RPMI7951 (cell line): ENCODE measurements at places on chromosomes 13 and 19.

GRCh38 chr13:58666331-58666730, 1034.8 kb downstream of the PCDH17 start:
- DNase-seq = no peak

DNA sequence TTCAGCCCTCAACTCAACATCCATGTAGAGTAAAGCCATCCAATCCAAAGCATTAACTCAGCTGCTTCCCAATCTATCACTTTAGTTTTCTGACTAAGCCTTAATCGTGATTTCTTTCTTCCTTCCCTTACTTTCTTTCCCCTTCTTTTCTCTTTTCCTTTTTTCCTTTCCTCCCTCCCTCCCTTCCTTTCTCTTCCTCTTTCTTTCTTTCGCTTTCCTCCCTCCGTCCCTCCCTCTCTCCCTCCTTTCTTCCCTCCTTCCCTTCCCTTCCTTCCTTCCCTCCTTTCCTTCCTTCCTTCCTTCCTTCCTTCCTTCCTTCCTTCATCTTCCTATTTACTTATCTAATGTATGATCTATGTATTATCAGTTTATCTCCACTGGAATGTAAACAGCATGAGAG, 71.2 kb downstream of the ERCC5 start:
- DNase-seq = no peak

- DNase-seq = no peak
Measured at GRCh38 chr19:5260381-5260967, 80.1 kb downstream of the PTPRS start.

DNA sequence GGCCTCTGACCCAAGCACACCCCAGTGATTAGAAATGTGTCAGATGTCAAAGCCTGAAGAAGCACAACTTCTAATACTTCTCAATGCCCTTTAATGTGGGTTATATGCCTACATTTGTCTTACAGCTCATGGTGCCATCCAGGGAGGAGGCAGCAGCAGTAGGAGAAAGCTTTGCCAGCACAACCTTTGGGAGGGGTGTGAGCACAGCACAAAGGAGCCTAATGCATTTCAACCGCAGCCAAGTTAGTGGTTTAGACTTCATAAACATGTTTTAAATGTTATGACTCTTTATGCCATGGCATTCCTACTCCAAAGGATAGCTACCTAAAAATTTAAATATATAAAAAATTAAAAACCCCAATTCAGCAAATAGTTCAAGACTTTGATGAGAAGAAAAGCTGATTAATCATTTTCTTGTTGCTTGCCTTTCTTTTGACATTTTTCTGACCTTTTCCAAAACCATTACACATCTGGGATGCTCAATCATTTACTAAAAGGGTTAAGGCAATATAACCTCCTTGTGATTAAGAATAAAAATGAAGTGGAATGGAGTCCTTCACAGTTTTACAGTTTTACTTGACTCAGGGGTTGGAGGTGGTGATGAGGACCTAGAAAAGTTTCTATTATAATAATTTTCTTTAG, 142.7 kb downstream of the DLEU7 start:
- DNase-seq = no peak

DNA sequence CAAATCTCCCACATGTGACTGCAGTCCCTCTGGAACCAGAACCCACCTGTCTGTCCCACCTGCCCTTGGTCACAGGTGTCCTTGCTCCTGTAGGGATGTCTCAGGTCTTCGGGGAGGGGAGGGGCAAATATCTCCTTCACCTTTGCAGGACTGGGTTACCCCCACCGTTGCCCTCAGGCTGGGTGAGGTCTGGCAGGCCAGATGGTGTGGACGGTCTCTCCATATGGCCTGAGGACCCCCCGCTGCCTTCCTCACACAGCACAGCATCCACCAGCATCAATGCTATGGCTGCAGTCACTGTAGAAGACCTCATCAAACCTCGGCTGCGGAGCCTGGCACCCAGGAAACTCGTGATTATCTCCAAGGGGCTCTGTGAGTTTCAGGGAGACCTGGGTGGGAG, 10.0 kb downstream of the SLC5A5 start:
- no peak for DNase-seq

- DNase-seq = no peak
Measured at GRCh38 chr19:38457202-38457601, 23.7 kb downstream of the RYR1 start.

DNA sequence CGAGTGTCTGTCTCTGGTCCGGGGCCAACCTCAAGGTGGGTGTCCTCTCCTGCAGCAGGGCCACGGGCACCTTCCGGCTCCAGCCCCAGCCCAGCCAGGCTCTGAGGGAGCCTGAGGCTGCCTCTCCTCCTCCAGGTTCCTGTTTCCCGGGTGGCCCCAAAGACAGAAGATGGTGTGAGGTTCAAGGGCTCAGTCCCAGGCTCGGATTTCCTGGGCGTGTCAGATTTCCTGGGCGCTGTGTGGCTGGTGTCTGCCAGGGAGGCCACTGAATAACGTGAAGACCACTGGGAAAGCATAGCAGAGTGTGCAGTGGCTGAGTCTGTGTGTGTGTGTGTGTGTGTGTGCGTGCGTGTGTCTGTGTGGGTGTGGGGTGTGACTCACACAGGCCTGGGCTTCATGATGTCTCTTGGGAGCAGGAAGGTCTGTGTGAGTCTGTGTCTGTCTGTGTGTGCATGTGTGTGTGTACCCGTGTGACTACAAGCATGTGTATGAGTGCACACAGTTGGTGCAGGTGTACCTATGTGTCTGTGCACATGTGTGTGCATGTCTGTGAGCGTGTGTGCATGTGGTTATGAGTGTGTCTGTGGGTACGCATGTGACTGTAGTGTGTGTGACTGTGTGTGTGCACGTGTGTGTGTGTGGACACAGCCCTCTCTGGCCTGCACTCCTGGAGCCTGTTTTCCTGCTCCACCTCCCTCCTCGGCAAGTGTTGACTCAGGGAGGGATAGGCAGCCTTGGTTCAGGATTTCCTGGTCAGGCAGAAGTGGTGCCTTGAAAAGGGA, 28.3 kb downstream of the CEBPA start:
- DNase-seq = peak; percentile 75

GRCh38 chr13:98664047-98664446, 87.1 kb upstream of the STK24 start:
- DNase-seq = peak; percentile 75

- no peak for DNase-seq
Measured at GRCh38 chr13:102693776-102694175, 1.1 kb downstream of the METTL21C start.

GRCh38 chr13:110644892-110645521, 29.7 kb downstream of the NAXD start:
- peak; percentile 67 for DNase-seq

DNA sequence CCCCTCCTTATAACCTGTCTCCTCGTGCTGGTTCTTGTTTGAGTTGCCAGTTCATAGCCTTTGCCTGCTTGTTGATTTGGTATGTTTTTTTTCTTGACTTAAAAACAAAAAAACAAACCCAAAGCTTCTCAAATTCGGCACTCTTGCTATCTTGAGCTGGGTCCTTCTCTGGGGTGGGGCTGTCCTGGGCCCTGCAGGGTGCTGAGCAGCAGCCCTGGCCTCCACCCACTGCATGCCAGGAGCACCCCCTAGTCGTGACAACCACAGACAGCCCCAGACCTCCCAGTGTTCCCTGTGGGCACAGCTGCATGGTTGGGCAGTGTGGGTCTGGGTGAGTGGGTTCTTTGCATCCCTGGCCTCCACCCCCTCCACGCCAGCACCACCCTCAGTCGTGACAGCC, 27.8 kb downstream of the KDM4B start:
- no peak for DNase-seq

GRCh38 chr13:29936051-29936813, 85.8 kb upstream of the UBL3 start:
- no peak for DNase-seq

DNA sequence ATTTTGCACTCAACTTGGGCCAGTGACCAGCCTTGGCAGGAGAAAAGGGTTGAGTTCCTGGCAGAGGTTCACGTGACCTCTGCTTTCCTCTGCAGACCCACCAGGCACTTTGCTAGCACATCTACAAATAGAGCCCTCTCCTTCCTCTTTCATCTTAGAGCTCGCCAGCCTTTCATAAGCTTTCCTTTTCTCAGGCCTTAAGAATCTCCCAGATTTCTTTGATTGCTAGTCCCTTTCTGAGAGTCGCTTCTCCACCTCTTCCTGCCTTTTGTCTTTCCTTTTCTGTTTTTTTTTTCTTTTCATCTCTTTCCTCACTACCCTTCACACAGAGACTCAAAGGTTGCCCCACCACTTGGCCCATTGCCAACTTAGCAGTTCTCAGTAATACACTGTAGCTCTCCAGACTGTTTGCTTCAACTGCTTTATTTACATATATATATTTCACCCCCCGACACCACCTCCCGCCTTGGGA, 375.7 kb upstream of the SPRY2 start:
- no peak for DNase-seq

GRCh38 chr19:55308281-55308680, 16.9 kb downstream of the TMEM150B start:
- no peak for DNase-seq

DNA sequence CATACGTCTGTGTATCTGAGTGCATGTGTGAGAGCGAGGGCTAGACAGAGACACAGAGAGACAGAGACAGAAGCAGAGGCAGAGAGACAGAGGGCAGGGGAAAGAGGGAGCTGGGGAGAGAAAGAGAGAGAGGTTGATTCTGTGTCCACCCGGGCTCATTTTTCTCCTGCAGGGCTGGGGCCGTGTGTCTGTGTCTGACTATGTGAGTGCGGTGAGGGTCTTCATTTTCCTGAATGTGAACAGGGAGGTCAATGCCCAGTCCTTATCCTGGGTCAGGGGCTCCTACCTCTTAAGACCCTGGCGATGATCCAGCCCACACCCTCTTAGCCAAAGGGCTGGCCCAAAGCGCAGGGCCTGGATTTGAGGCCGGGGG, 17.7 kb downstream of the LRRC4B start:
- no peak for DNase-seq

DNA sequence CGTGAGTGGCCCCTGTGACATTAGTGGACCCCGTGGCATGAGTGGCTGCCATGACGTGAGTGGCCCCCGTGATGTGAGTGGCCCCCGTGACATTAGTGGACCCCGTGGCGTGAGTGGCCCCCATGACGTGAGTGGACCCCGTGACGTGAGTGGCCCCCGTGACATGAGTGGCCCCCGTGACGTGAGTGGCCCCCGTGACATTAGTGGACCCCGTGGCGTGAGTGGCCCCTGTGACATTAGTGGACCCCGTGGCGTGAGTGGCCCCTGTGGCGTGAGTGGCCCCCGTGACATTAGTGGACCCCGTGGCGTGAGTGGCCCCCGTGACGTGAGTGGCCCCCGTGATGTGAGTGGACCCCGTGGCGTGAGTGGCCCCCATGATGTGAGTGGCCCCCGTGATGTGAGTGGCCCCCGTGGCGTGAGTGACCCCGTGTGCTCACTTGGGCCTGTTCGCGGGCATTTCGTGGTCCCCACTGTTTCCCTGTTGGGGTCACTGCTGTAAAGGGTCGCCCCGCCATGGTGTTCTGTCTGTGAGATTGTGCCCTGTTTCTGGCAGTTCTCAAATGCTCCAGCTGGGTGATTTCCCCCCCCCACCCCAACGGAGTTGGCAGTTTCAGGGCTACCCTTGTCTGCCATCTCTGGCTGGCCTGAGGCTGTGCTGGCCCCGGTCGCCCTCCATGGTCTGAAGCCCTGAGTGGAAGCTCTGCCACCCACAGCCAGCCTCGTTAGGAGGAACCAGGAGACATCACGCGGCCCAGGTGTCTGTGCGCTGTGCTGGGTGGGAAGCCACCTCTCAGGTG, 64.2 kb downstream of the MCF2L start:
- DNase-seq = no peak

GRCh38 chr13:70223911-70224310, 115.7 kb upstream of the KLHL1 start:
- DNase-seq = no peak

DNA sequence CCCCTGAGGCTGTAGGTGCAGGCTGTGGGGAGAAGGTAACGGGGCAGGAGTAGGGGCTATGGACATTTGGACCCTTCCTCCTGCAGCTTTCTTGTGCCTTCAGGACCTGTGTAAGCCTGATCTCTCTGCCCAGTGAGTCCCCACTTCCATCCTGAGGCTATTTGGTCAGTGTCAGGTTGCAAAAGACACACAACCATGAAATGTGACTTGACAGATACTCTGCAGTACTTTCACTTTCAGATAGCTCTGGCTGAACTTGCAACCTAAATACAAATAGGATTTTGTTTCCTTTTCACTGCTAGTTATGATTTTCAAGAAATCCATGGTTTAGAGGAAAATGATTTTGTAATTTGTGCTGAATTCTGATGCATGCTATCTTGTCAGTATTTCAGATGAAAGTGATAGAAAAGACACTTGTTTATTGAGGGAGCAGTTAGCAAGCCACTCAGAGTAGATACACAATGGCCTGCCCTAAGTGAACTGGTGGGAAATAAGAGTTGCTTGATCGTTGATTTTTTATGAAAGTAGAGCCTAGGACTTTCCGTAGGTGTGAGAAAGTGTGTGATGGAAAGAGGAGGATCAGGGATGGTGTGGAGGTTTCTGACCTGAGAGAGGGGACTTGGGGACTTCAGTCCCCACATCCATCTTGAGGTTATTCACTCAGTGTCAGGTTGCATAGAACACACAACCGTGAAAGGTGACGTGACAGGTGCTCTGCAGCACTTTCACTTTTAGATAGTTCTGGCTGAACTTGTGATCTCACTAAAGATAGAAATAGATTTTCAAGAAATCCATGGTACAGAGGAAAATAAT, 18.1 kb upstream of the EID2 start:
- peak; percentile 70 for DNase-seq

GRCh38 chr13:40667622-40667978, 1.2 kb upstream of the FOXO1 start:
- no peak for DNase-seq
